ENCODE measurements at places on chromosomes 12 and 14.

DNA sequence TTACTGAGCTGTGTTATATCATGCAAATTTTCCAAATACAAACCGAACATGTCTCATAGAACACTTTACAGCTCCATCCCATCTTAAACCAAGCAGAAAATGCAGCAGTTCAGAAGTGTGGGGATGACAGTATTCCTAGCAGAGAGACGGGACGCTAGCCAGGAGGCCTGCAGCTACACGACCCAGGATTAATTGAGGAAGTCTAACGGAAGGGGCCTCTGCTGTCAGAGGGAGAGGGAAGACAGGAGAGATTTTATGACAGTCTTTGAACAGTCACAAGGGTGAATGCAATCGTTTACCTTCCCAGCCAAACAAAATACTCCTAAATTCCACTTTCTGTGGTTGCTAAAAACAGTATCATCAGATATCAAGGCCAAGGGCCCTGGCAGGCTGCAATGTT, 261.9 kb downstream of the TMEM132D start:
- no peak for DNase-seq

- DNase-seq: no peak
Observed at GRCh38 chr14:98976271-98976670, 295.7 kb downstream of the BCL11B start.

DNA sequence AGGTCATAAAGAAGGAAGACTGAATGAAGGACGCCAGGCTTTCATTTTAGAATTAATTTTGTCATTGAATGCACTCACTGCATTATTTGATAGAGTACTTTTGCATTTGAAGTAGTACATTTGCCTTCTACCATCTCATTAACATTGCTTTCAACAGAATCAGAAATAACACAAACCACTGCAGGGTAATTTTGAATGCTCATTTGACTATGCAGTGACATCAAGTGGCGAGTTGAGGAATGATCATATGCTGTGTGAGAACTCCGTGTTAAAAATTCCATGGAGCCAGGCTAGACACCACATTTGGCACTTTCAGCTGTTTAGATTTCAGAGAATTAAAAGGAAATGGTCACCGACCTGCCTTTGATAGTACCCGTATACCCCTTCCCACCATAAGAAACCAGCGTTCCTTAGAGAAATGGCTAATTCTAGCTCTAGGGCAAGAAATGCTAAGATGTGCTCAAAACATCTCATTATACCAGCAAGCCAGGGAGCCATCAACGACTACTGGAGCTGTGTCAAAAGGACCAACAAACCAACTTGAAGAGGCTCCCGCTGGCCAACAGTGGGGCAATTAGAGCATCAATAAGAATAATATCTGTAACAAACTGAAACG, 16.5 kb downstream of the HEBP1 start:
- no peak for DNase-seq

- DNase-seq: no peak
Observed at GRCh38 chr12:104683831-104684503, 227.2 kb downstream of the CHST11 start.

DNA sequence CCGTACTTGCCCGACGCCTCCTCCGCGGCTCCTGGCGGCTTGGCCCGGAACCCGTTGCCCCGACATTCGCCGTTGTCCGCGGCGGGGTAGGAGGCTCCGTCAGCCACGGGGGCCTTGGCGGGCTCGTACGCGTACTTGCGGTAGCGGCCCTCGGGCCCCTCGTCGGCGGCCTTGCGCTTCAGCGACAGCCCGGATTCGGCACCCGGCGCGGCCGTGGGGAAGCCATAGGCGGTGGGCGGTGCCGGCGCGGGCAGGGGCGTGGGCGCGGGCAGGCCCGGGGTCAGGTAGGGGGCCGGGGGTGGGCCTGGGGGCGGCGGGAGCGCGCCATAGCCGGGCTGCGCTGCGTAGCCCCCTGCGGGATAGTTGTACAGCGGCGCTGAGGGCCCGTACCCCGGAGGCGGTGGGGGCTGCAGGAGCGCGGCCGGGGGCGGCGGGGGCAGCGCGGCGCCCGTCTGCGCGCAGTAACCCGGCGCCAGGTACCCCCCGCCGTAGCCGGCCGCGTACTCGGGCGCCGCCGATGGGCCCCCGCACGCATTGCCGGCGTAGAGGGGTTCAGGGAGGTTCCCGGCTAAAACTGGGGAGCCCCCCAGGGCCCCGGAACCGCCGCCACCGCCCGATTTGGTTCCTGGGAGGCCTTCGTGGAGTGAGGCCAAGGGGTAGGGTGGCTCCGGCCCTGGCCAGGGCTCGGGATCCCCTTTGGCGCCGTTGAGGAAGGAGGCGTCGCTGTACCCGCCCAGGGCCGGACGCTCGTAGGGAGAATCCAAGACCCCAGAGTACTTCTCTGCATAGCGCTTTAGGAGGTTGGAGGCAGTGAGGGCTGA, 26.9 kb downstream of the FIGNL2 start:
- DNase-seq: no peak

DNA sequence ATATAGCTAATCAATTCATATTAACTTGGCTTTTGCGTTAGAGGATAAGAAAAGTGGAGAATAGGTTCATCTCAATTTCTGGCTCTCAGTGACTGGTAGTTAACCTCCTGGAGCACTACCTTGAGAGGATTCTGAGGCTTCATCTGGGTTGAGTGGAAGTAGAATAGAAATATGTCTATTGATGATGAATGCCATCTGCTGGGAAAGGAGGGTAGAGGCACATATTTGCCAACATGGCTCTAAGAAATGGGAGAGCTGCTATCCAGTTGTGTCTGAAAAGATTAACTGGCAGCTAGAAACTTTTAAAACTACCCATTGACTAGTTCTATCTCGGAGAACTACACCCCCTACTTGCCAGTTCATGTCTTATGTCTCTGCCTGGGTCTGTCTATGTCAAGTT, 530.1 kb downstream of the NRXN3 start:
- DNase-seq: no peak

DNA sequence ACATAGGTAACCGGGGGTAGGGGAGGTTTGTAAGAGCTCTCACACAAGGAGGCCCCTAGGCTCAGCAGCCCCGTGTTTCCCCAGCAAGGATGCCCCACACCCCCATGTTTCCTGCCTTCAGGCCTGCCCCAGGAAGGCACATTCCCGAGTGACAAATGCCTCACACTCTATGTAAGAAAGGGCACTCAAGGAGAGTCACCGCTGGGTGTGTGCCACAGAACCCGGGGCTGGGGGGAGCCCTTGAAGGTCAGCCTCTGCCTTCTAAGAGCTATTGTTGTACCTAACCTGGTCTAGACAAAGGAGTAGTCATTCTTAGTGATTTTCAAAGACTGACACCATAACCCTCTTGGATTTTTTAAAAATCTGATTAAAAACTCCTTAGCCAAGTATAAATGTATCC, 333.6 kb downstream of the DPF3 start:
- no peak for DNase-seq

DNA sequence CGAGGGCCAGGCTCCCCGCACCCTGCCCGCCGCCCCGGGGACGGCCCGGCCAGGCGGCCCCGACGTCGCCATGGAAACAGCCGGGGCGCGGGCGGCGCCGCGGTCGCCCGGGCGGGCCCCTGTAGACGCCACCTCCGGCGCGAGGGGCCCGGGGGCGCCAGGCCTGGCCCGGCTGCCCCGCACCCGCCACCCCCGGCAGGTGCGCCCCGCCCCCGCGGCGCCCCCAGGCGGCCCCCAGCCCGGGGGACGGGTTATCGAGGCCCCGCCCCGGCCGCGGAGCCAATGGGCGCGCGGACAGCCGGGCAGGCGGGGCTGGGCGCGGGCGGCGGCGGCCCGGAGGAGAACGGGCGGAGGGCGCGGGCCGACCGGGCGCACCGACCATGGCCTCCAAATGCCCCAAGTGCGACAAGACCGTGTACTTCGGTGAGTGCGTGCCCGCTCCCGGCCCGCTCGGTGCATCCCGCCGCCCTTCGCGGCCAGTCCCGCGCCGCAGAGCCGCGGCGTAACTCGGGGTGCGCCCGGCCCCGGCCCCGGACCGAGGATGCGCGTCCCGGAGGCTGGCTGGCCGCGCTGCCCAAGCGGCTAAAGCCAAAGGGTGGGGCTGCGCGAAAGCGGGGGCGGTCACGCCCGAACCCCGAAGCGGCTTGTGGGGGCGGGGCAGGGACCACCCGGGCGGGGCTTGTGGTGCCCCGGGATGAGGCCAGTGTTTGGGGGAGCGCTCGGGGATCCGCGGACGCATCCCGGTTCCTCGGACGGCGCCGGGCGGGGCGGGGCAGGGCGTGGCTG, at the start of gene CRIP2:
TSS of gene CRIP2 (plus strand) at position 339 of the 786 bp plus-strand sequence. CDS start at position 381, 42 bp downstream.
- DNase-seq: no peak

GRCh38 chr12:67928621-67929383, 60.4 kb upstream of the IFNG-AS1 start:
- no peak for DNase-seq

Measured in hypothalamus (tissue), 51 donors.